MCF 10A (cell line): ENCODE measurements at places on chromosomes 16 and 17. TPM values are rescaled to one million over a fixed set of nuclear protein-coding genes. Genes with fewer than 3 reads are reported as not detected.
A peak's percentile ranks its signal among the peaks of the same experiment; 100 is the strongest.

The MLYCD gene
- 2.5 and 3.3 TPM in 2 replicates for total RNA-seq

The HOXB1 gene
- total RNA-seq, result not detected in 2 replicates

The TBC1D26 gene
- not detected in 2 replicates for total RNA-seq

The MAPT gene
- total RNA-seq, result 0.42 and 0.66 TPM in 2 replicates

The DPEP1 gene
- total RNA-seq, result 0.29 and 0.82 TPM in 2 replicates

The FOXF1 gene
- total RNA-seq, result not detected in 2 replicates

The SULT1A2 gene
- 0.44 and 0.76 TPM in 2 replicates for total RNA-seq

The MYH11 gene
- total RNA-seq, result not detected in 2 replicates

GRCh38 chr16:68704232-68704867 lies 32.7 kb upstream of the CDH1 start:
- DNase-seq, result peak; percentile 92

GRCh38 chr16:30028438-30029076 lies 2.5 kb downstream of the TLCD3B start:
- peak; percentile 27 for DNase-seq

DNA sequence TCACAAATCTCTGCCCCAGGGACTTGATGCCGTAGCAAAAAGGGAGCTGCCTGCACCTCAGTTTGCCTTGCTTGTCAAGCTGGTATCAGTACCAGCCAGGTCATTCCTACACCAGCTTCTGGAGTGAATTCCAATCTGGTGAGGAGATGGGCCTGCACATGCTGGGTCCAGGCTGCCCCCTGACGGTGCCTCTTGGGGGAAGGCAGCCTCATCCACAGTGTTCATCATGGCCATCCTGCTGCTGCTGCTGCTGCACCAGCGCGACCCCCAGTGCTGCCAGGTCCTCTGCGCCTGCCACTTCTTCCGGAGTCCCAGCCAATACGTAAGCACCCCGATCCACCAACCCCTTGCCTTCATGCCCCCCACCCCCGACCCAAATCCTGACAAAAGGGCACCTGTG lies 8.3 kb downstream of the MRPL27 start:
- DNase-seq, result no peak

- peak; percentile 85 for DNase-seq
Measured at GRCh38 chr17:31825961-31826691, 32.9 kb downstream of the COPRS start.

DNA sequence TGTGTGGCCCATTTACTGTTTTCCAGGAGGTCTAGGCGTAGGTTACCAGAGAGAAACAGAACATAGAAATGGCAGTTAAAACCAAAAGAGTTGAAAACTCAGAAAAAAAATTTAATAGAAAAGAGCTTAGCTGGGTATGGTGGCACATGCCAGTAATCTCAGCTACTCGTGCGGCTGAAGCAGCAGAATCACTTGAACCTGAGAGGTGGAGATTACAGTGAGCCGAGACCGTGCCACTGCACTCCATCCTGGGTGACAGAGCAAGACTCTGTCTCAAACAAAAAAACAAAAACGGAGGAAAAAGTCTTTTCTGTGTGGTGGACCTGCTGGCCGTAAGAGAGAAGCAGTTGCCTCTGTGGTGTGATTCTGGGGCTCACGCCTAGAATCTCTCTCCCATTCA lies 35.8 kb downstream of the MRTFB start:
- no peak for DNase-seq

- DNase-seq, result peak; percentile 30
Measured at GRCh38 chr17:39979893-39980350, 685 bp upstream of the PSMD3 start.

DNA sequence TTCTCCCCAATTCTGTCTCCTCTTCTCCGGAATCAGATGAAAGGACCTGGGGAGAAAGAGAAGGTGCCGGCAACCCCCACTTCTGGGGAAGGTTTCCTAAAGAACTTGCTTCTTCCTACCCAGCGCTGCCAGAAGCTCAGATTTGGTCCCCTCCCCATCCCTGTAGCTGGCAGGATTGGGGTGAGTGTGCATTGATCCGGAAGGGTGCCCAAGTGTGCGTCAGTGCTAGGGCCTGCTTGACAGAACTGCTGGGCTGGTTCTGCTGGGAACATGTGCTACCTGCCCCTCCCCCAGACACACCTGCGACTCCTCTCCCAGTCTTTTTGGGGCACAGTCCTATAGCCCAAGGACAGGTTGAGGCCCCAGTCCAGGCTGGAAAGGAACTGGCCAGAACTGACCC lies 3.3 kb downstream of the ARL4D start:
- DNase-seq, result no peak

- DNase-seq, result peak; percentile 72
Measured at GRCh38 chr17:59830007-59830630, 62.6 kb downstream of the TUBD1 start.

DNA sequence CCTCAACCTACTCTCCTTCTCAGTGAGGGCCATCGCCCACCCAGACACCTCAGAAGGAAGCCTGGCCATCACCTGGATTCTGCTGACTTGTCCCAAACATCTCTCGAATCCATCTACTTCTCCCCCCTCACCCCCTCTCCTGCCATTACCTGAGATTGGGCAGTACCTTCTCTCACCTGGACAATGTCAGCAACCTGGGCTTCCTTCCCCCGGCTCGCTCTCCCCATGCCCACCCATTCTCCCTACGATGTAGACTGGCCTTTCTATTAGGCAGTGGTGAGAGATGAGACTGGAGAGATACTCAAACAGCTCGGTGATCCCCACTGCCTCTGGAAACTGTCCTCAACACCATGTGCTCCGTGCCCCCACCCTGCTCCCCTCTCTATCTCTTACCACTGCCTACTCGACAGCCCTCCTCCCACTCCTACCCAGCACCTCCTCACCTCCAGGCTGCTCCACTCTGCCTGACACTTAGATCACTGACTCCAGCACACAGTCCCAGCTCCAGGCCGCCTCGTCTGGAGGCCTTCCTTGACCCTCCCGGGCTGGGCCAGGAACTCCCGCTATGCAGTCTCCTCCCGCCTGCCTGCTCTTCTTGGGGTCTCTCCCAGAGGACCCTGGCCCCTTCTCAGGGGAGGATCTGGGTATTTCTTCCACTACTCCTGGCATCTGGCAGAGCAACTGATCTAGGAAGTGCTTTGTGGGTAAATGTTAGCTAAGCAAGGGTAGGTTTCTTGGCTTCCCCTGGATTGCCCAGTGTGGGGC lies 235.8 kb upstream of the NLRP1 start:
- no peak for DNase-seq

- no peak for DNase-seq
Measured at GRCh38 chr16:1378087-1378803, 26.5 kb downstream of the GNPTG start.

GRCh38 chr16:30053376-30054015 lies 12.1 kb upstream of the ALDOA start:
- DNase-seq, result peak; percentile 24

DNA sequence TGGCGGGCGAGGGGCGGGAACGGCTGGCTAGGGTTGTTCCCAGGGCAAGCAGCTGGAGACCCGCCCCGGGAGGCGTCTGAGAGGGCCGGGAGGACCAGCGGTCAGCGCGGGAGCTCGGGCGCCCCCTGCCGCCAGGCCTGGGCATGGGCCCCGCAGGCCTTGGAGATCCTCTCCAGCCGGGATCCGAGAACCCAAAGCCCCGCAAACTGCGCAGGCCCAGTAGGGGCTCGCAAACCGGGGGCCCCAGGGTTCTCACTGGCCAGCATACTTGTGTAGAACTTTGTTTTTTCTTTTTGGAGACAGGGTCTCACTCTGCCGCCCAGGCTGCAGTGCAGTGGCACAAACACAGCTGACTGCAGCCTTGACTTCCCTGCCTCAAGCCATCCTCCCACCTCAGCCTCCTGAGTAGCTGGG lies 20.8 kb upstream of the ZNF423 start:
- no peak for DNase-seq

DNA sequence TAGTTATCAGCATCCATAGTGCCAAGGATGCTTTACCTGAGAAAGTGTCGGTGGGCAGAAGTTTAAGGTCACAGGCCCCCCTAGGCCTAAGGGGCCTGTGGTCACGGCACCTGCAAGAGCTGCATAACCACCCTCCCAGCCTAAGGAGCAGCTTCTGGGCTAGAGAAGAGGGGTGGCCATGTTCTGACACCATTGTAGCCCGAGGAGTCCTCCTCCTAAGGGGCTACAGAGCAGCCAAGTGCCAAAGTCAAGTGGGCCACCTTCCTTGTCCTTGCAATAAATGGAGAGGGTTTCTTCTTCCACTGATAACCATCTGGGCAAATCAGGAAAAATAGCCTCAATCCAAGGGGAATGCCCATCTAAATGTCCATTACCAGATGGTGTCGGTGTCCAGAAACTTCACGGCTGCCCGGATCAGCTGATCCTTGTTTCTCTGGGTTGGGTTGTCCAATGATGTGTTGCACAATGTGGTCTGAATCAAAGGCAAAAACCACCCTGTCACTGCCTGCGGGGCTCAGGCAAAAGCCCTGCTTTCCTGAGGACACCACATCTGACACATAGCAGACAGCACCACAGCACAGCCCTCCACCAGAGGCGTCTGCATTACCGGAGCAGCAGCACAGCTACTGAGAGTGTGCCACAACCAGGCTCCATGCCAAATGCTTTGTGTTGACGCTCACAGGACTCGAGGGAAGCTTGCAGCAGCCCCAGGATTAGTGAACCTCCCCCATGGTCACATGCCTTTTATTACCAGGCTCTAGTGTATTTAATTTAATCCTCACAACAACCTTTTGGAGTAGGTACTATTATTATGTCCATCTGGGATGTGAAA lies 12.8 kb downstream of the ATPAF2 start:
- DNase-seq, result peak; percentile 88

DNA sequence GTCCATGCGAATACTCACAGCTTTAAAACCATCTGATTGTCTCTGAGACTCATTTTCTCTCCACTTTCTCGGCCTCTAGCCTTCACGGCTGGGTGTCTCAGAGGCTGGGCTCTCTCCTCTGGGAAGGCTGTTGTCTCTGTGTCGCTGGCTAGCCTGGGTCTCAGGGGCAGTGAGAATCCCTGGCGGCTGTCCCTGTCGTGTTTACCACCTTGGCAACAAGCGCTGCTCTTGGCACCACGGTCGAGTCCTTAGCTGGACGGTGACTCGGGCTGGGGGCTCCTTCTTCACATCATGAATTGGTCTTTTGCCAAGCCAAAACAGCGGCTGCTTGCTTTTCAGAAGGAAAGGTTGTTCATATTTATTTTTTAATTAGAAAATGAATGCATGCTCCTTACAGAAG lies 81.1 kb downstream of the MSI2 start:
- no peak for DNase-seq

GRCh38 chr17:61498042-61498994 lies 46.1 kb downstream of the TBX4 start:
- no peak for DNase-seq

- no peak for DNase-seq
Measured at GRCh38 chr17:43051969-43052368, 26.9 kb downstream of the RND2 start.

DNA sequence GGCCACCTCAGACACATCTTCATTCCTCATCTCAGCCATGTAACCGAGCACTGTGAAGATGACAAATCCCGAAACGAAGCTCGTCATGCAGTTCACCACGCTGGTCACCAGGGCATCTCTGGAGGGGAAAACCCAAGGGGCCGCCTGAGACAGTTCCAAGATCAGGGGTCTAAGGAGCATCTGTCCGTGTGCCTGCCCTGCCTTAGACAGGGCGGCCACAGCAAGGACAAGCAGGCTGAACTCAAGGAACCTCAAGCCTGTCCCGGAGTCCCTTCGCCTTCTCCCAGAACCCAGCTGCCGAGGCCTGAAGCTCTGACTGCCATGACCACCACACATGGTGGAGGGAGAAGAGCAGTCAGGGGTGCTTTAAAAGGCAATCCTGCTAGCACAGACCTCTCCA lies 22.7 kb downstream of the SLC6A4 start:
- DNase-seq, result no peak

DNA sequence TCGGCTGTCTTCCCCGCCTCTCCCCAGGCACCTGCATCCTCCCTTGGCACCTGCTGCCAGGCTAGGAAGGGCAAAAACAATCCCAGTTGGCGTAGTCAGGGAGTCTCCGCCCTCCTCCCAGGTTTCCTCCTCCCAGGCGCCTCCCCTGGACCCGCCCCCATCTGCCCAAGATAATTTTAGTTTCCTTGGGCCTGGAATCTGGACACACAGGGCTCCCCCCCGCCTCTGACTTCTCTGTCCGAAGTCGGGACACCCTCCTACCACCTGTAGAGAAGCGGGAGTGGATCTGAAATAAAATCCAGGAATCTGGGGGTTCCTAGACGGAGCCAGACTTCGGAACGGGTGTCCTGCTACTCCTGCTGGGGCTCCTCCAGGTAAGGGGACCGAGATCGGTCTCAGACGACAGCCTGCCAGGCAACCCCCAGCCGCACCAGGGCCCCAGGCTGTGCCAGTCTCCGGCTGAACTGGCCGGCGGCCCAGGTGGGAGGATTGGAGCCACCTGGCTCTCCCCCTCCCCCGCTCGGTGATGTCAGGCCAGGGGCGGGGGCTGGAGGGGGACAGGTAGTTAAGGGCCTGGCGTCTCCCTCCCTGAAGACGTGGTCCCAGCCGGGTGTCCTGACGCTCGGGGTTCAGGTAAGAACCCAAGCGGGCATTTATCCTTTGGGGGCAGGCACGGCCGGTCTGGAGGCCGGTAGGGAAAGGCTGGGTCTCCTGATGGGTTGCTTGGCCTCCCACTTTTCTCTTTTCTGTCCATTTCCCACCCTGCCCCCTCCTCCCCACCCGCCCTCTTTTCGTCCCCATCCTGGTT lies at the start of gene GRB7:
Gene GRB7 (plus strand): TSS at position 179 of the 808 bp plus-strand sequence. CDS start 4,364 bp downstream, outside the sequence.
- DNase-seq, result peak; percentile 85

DNA sequence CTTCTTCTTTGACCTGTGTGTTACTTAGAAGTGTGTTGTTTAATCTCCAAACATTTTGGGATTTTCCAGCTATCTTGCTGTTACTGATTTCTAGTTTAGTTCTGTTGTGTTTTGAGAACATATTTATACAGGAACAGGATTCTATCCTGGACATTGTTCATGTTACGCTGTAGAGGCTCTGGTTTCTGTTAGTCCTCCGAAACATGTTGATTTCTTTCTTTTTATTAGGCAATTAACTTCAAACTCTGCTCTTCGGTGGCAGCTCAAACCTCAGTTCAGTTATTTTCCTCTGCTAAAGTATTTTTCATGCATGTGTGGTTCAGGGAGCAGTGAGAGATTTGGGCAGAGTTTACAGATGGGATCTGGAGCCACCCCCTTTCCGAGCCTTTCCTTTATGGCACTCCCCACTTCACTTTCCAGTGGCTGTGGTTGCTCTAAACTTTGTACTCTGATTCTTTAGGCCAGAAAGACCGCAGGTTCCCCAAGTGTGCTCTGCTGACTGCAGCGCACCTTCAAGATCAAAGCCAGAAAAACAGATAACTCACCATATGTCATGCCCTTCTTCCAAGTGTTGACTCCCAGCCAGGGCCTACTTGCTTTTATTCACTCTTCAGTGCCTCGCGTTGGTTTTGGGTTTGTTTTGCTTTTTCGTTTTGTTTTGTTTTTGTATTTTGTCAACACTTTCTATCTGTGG lies 77.6 kb upstream of the KSR1 start:
- no peak for DNase-seq

DNA sequence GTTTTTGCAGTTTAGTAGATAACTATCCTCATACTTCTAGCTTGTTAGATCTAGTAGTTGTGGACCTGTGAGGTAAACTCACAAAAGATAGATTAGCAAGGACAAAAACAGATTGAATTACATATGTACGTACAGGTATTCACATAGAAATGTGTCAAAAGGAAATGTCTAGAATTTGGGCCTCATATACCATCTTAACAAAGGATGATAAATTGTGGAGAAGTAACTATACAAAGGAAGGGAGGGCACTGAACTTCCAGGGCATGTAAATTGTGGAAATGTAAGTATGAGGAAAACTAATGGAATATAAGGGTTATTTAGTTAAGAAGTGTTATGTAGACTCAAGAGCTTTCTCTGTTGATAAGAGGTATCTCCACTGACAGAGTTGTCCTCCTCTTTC lies 477.3 kb downstream of the KCNJ2 start:
- no peak for DNase-seq
